ENCODE measurements at places on chromosomes 7 and 10.
A peak's percentile ranks its signal among the peaks of the same experiment; 100 is the strongest.

- DNase-seq, result peak; percentile 29
Measured at GRCh38 chr10:43395571-43396060, 13.4 kb downstream of the HNRNPF start.

DNA sequence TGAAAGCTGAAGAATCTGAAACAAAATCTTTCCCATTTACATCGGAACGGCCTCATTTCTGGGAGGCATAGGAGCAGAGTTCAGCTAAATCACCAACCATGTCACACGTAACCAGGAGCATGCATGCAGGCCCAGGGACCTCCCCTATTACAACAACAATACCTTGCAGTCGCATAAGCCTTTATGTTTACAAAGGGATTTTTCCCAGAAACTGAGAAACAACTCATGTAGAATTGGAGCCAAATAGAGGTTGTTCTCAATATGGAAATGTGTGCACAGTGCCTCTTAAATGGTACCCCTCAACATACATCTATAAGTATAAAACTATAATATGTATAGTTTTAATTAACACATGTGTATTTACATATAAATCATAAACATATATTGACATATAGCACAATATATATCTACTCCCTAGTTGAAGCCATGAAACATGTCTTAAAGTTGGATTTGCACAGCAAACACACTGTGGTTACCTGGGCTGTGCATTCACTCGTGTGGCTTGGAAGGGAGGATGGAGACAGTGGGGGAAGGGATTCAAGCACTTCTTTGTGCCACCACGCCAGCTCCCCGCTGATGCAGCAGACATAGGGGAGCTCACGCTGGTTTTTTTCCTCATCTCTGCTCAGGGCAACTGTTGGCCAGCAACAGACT is 35.0 kb upstream of the DGKI start:
- DNase-seq, result no peak

DNA sequence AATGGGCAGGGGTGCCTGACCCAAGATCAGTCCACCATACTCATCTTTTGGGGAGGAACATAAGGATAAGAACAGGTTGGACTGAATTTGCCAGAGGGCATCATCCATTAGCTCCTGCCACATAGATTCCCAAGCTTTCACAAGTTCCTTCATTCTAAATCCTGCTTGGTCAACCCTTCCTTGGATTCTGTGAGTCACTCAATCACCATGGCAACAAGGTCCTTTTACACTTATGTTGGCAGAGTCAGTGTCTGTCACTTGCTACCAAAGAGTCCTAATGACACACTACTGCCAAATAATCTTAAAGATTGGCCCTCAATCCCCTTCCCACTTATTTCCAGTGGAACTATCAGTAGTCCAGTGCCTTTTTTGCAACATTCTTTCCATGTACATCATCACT is 5.0 kb upstream of the LGI1 start:
- no peak for DNase-seq

DNA sequence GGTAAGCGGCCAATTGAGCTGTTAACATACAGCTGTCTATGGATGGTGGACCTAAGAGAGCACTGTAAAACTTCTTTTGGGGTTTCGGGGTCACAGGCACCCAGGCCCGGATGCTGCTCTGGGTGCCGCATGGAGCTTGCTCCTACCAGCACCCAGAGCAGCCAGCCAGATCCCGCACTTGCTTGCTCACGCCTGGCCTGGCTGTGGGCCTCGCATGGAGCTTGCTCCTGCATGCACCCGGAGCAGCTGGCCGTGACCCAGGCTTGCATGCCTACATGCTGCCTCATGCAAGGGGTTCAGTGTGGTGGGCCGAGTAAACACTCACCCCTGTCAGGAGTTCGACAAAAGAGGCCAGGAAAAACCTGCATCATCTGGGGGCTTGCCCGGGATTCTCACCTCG is 896.9 kb downstream of the SORCS1 start:
- no peak for DNase-seq

DNA sequence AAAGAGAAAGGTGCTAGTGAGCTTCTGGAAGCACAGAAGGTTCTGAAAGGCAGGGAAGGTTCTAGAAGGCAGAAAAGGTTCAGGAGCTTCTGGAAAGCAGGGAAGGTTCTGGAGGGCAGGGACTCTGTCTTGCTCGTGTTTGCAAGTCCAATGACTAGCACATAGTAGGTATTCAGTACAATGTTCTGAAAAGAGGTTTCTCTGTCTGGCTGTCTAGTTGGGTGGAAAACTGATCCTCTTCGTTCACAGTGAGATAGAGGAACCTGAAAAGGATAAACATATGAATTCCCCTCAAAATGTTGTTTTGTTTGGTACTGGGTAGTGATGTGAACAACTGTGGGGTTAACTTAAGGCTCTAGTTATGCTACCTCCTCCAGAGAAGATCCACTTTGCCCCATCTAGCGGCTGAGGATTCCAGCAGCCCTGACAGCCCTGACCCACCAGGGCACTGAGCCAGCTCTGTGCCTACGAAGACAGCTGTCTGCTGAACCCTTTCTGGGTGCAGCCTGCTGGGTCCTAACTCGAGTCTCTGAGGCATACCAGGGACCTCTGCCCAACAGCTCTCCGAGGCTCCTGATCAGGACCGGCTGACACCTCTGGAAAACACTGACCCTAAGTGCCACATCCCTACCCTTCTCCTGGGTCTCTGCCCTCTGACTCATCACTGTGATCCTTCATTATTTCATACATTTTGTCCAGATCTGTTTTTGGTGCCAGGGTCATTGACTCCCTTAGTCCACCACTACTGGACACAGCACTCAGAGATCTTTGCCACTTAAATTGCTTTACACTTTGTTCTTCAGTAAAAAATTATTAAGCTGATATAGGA is 15.4 kb downstream of the PTPRN2 start:
- no peak for DNase-seq

GRCh38 chr7:81487516-81487915 is 282.3 kb downstream of the HGF start:
- no peak for DNase-seq

GRCh38 chr10:42951486-42952251 is 125.2 kb upstream of the RET start:
- DNase-seq, result no peak

- DNase-seq, result no peak
Measured at GRCh38 chr7:138435231-138435919, 24.7 kb upstream of the TRIM24 start.

- no peak for DNase-seq
Measured at GRCh38 chr10:69048103-69048502, 39.8 kb upstream of the SRGN start.

DNA sequence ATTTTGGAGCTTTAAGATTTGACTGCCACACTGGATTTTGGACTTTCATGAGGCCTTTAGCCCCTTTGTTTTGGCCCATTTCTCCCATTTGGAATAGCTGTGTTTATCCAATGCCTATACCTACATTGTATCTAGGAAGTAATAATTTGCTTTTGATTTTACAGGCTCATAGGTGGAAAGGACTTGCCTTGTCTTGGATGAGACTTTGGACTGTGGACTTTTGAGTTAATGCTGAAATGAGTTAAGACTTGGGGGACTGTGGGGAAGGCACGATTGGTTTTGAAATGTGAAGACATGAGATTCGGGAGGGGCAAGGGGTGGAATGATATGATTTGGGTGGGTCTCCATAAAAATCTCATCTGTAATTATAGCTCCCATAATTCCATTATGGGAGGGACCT is 47.6 kb upstream of the PAPSS2 start:
- no peak for DNase-seq

- no peak for DNase-seq
Measured at GRCh38 chr7:50330254-50330653, 25.7 kb downstream of the IKZF1 start.

GRCh38 chr10:127989481-127990012 is 82.6 kb downstream of the PTPRE start:
- DNase-seq, result no peak

- DNase-seq, result no peak
Measured at GRCh38 chr7:89232-90019, 102.9 kb upstream of the FAM20C start.

GRCh38 chr7:12315049-12315448 is 88.6 kb downstream of the VWDE start:
- DNase-seq, result no peak

DNA sequence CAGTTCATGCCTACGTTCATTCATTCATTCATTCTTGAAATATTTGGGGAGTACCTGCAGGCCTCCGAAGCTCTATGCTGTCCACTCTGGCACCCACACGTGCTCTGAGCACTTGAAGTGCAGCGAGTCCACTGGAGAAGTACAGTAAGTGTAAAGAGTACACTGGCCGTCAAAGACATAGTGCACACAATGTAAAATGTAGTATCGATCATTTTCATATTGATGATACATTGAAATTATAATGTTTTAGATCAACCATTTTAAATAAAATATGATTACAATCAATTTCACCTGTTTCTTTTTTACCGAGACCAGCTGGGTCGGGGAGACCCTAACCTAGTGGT is 37.0 kb upstream of the PURB start:
- no peak for DNase-seq

GRCh38 chr7:55303220-55303619 is 61.9 kb upstream of the LANCL2 start:
- no peak for DNase-seq

GRCh38 chr7:105672801-105673200 is 91.5 kb upstream of the EFCAB10 start:
- DNase-seq, result no peak

DNA sequence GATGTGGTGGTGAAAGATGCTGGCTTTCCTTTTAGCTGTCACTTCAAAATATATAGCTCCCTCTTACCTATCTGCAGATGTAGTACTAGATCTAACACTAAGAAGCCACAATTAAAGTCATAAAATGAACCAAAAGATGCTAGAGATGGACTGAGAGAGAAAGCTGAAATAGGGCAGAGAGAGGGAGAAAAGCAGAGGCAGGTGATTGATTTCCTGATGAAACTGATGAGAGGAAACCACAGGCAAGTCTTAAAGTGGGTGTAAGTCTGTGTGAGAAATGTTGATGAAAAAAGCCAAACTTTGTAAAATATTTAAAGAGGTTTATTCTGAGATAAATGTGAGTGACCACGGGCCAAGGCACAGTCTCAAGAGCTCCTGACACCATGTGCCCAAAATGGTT is 194.3 kb upstream of the MBL2 start:
- DNase-seq, result no peak

GRCh38 chr10:28984431-28984830 is 304.4 kb upstream of the LYZL1 start:
- no peak for DNase-seq

GRCh38 chr10:114103284-114103683 is 59.6 kb downstream of the ADRB1 start:
- DNase-seq, result peak; percentile 21

GRCh38 chr10:79610601-79611191 is at the start of gene SFTPA1:
Gene SFTPA1, plus strand, starts transcription at chr10:79610939. Its CDS starts 887 bp downstream, at chr10:79611826.
- DNase-seq, result no peak

GRCh38 chr7:151374139-151374538 is 32.5 kb downstream of the NUB1 start:
- DNase-seq, result no peak

- no peak for DNase-seq
Measured at GRCh38 chr10:77281719-77282118, 355.9 kb downstream of the KCNMA1 start.

DNA sequence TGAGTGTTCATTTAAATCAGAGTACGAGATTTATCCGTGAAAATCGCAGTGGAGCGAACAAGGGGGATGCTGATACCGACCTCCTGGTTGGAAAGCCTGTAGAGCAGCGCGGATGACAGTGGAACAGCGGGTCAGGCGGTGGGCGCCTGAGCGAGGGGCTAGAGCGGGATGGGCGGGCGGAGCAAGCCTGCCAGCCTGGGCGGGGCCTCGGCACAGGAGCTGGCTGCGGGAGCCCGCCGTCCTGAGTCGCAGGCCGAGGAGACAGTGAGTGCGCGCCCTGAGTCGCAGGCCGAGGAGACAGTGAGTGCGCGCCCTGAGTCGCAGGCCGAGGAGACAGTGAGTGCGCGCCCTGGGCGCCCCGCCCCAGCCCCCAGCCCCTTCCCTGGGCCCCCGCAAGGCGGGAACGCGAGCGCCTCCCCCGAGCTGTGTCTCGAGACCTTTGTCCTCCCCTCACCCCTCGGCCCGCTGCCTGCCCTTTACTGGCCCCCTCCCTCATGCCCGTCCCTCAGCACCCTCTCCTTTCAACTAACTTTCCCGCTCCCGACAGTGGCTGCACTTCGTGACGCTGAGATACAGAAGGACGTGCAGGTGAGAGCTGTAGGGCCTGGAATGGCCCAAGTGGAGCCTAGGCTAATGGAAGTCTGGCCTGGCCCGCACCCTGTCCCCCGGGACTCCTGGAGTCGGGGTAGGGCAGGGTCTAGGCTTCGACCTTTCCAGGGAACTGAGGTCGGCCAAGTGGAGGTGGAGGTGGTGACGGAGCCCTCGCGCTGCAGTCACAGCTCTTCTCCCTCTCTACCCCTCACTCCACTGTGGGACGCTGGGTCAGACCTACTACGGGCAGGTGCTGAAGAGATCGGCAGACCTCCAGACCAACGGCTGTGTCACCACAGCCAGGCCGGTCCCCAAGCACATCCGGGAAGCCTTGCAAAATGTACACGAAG is at the start of gene AS3MT:
Gene AS3MT (plus strand): TSS at position 213 of the 941 bp plus-strand sequence. CDS start 123 bp downstream, at position 336.
- DNase-seq, result no peak

All from central memory CD4-positive, alpha-beta T cell (primary cell).